T-helper 22 cell (primary cell): ENCODE measurements at places on chromosomes 3 and 15.

DNA sequence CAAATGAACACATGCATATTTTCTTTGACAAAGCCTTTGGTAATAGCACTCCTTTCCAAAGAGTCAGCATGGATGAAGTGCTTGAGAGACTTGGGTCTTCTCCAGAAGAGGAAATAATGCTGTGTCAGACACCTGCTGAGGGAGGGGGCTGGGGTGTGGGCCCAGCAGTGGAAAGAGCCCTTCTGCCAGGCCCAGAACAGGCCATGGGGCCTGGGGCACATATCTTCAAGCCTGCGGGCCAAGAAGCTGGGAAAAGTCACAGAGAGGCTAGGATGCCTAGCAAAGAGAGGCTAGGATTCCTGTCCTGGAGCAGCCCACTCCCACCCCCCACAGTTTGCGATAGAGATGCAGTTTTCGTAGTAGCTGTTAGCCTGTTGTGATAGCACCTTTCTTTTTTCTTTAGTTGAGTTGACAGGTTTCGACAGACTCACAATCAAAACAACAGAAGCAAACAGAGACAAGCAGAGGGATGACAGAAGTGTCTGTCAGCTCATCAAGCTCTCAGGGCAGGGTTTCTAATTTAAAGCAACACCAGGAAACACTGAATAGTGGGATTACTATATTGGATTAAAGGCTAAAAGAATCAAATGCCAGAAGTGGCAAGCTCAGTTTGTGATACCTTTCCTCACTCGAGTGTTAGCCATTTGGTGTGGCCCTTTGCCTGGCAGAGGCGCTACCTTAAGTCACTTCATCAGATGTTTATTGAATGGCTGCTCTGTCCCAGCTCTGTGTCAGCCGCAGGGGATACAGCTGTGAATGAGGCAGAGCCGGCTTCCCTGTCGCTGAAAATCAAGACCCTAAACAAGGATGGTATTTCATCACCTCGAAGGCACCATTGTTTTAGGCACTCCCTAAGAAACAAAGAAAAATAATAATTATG is 19.0 kb downstream of the CMTM7 start:
- no peak for DNase-seq

DNA sequence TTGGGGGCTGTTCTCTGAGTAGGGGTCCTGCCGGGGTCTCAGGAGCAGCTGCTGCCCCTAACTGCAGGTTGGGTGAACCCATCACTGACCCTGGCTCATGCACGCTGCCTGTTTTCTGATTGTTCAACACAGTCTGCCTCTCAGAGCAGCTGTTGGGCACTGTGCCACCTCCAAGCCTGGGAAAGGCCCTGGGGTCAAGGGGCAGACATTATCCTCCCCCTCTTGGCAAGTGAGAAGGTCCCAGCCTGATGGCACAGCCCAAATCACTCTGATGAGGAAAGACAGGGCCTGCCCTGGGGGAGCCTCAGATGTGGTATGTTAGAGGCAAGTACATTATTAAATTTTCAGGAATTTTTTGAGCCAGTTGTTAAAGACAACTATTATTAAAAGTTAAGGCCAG is 14.1 kb upstream of the GNAT1 start:
- DNase-seq = no peak

DNA sequence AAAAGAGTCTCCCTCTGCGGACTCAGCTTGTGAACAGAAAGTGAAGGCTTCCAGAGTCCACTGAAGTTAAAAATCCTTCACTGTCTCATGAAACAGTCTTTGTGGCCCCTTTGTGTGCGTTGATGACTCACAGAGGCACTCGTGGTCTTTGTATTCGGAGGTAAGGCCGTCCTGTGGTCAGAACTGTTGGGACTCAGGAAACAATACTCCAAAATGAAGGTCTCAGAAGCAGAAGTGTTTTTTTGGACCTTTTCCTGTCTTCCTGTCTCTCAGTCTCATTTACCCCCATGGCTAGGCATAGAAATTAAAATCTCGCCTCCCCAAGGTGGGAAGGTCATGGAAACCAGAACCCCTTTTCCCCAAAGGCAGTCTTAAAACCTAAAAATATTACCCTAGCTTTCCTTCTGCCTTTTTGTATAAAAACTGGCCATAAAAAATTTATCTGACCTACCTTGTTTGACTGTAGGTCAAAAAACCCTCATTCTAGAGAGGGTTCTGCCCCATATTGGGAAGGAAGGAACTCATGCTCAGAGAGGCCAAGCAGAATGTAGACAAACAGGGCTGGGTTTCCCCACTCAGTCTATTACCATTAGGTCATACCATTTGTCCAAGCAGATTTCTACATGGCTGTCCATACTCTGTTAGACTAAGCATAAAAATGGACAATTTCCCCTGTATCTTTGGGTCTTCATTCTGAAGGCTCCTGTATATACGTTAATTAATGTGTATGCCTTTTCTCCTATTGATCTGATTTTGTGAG is 19.1 kb upstream of the EPB42 start:
- DNase-seq = no peak

GRCh38 chr15:40229956-40230355 is 8.9 kb upstream of the PAK6 start:
- no peak for DNase-seq

GRCh38 chr3:40516201-40516600 is 8.6 kb upstream of the ZNF621 start:
- DNase-seq = no peak

GRCh38 chr3:23254282-23254681 is 51.2 kb downstream of the UBE2E2 start:
- no peak for DNase-seq

- no peak for DNase-seq
Observed at GRCh38 chr15:23628612-23629233, 18.9 kb downstream of the MAGEL2 start.

DNA sequence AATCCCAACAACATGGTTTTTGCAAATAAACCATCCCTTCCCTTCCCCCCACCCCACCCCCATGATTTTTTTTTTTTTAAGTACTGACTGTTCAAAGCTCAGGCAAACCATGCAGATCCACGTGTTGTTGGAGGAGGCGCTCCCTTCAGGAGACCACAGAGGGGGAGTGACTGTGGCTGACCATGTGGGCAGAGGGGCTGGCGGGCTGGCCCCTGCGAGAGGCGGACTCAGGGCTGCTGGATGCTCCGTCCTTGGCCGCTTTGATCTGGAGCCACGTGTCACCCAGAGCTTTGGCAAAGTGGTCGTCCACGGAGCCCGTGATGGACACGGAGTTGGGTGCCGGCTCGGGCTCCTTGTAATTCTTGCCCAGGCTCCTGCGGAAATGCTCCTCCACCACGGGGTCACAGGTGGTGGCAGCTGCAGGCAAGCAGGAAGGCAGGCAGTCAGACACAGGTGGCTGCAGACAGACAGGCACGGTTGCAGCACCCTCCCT is 85.3 kb downstream of the VGLL4 start:
- no peak for DNase-seq

GRCh38 chr3:180188512-180189309 is 152.0 kb upstream of the PEX5L start:
- no peak for DNase-seq

- no peak for DNase-seq
Observed at GRCh38 chr3:148136816-148137215, 560.9 kb upstream of the AGTR1 start.

DNA sequence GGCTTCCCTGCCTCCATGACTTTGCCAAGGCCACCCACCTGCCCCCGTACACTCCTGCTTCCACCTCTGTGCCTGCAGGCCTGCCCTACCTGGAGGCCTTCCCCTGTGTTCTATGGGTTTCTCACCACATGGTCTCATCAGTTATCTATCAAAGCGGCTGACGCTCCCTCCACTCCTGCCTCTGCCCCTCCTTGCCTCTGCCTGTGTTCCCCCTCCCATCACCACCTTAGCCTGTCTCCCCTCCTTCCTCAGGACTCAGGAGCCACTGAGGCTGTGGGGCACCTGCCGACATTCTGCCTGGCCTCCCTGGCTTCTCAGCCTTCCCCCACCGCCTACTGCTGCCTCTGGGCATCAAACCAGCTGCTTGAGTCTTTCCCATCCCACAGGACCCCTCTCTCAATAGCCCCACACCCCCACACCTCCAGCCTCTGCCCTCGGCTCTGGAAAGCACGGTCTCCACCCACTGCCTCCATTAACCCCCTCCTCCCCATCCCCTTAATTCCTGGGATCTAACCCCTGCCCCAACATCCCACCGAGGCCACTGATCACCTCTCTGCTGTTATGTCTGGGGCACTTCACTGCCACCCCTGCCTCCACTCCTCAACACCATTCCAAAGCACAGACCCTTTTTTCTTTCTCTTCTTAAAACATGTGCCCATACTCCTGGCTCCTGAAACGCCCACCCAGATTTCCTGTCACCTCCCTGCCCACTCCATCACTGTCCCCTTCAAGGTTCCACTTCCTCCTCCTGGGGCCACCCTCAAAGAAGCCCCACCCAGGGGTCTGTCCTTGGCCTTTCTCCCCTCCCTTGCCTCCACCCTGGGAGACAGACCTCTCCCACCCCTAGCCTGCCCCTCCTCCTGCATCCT is 24.4 kb upstream of the CYP11A1 start:
- DNase-seq = no peak

- no peak for DNase-seq
Observed at GRCh38 chr3:121231872-121232271, 313.9 kb downstream of the POLQ start.

- no peak for DNase-seq
Observed at GRCh38 chr3:115156046-115156654, 9.1 kb upstream of the ZBTB20 start.

- DNase-seq = no peak
Observed at GRCh38 chr3:29004885-29005599, 275.8 kb upstream of the RBMS3 start.

DNA sequence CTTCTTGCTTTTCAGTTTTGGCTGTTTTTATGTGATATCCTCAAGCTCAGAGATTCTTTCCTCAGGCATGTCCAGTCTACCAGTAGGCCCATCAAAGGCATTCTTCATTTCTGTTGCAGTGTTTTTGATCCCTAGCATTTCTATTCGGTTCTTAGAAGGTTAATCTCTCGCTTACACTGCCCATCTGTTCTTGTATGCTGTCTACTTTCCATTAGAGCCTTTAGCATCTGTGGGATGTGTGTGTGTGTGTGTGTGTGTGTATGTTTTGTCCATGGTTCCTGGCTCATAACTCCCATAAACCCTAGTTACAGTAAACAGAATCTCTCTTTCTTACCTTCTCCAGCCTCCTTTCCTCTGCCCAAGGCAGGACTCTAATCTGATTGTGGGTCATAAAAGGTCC is 5.1 kb upstream of the SLC22A13 start:
- DNase-seq = no peak

DNA sequence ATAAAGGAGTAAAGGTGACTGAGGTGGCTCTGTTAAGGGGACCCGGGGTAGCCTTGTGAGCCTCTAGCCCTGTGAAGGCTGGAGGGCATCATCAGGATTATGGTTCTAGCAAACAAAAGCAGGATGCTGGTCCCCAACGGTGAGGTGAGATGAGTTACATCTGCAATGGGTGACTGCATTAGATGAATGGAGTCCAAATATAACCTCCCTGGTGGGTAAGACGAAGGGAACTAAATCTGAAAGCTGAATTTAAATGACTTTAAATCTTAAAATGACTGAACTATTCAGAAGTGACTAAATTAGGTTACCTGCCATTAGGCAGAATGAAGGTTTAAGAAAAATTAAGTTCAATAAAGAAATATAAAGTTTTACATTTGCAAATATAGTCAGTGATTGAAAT is 4.6 kb upstream of the HLTF start:
- no peak for DNase-seq

DNA sequence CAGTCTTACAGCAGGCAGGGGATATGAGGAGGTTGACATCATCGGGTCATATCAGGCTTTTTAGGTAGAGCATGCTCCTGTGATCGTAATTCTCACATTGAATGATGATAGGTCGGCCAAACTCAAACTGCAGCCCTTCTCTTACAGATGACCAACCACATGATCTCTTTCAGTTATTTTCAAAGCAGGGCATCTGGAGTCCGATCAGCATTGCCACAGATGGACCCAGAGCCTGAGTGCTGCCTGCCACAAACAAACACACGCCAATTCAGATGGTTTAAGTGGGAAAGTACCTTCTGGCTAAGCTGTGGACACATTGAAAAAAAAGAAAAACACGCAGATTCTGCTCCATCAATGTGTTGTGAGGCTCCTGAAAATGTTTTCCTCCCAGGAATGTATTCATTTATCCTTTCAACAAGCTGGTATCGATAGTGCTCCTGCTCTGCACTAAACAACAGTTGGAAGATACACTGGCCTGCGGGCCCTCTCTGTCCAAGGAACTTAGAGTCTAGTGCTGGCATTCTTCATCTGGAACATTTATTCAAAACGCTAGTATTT is 31.2 kb downstream of the ARPP21 start:
- no peak for DNase-seq

- no peak for DNase-seq
Observed at GRCh38 chr15:95142531-95142930, 911.2 kb downstream of the MCTP2 start.

GRCh38 chr3:119731560-119732343 is 28.9 kb downstream of the CFAP91 start:
- DNase-seq = no peak

DNA sequence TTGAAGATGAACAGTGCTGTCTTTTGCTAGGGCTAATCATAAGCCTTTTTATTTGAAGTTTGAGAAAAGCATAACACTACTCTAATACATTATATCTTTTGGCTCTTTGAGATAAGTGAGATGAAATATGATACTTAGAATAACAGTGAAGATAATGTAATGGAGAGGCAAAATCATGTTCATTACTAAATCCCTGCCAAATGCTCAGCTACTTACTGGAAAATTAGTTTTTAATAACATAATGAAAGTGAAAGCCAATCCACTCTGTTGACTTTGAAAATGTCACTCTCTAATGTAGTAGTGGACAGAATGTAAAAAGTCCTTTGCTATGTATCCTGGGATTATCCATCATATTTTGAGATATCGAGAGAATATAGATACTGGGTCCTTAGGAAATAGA is 35.9 kb upstream of the MYH15 start:
- no peak for DNase-seq

- DNase-seq = no peak
Observed at GRCh38 chr15:38650936-38651327, 86.3 kb upstream of the RASGRP1 start.

DNA sequence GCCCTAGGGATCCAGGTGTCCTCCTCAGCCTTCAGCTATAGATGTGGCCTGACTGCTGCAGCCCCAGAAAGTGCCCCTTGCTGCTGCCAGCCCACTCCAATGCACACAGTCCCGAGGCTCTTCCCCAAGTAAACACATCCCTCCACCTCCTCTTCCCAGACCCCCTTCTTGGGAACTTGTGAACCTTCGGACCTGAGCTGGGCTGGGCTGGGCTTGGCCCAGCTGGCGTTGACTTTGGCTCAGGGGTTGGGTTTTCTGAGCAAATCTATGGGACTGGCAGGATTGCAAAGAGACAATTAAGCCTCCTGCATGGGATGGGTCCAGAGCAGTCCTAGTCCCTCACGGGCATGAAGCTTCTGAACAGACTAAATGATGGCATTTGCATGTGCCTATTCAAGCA is 14.7 kb downstream of the VIPR1 start:
- no peak for DNase-seq
